SIG-M5 (cell line): ENCODE measurements at places on chromosomes 3 and 15.

GRCh38 chr15:70555713-70556112 lies 207.6 kb downstream of the UACA start:
- DNase-seq: no peak

DNA sequence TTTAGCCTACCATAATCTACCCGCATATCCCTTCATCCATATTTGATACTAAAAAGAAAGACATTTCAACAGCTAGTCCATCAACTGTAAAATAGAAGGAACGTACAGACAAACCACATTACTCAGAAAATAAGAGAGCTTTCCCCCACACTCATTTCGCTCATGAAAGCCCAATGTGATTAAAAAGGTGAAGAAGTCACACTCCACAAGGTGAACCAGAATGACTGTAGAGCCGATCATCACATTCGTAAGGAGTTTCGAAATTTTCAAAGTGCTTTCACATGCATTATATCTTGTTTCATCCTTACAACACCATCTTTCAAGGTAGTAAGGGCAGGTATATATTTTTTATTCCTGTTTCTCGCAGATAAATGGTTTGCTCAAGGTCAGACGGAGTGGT lies 225.3 kb downstream of the FOXP1 start:
- no peak for DNase-seq

DNA sequence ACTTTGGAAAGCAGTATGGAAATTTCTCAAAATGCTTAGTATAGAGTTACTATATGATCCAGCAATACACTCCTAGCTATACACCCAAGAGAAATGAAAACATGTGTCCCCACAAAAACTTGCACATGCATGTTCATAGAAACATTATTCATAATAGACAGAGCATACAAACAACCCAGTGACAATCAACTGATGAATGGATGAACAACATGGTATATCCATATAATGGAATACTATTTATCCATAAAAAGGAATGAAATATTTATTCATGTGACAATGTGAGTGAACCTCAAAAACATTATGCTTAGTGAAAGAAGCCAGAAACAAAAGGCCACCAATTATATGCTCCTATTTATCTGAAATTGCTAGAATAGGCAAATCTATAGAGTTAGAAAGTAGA lies 6.7 kb downstream of the MYH15 start:
- DNase-seq: no peak

GRCh38 chr3:177611752-177612334 lies 414.6 kb upstream of the TBL1XR1 start:
- no peak for DNase-seq
